Dermis blood vessel endothelial cell (primary cell): ENCODE measurements at places on chromosomes 13 and 19. TPM values are rescaled to one million over a fixed set of nuclear protein-coding genes. Genes with fewer than 3 reads are reported as not detected.
A peak's percentile ranks its signal among the peaks of the same experiment; 100 is the strongest.

DNA sequence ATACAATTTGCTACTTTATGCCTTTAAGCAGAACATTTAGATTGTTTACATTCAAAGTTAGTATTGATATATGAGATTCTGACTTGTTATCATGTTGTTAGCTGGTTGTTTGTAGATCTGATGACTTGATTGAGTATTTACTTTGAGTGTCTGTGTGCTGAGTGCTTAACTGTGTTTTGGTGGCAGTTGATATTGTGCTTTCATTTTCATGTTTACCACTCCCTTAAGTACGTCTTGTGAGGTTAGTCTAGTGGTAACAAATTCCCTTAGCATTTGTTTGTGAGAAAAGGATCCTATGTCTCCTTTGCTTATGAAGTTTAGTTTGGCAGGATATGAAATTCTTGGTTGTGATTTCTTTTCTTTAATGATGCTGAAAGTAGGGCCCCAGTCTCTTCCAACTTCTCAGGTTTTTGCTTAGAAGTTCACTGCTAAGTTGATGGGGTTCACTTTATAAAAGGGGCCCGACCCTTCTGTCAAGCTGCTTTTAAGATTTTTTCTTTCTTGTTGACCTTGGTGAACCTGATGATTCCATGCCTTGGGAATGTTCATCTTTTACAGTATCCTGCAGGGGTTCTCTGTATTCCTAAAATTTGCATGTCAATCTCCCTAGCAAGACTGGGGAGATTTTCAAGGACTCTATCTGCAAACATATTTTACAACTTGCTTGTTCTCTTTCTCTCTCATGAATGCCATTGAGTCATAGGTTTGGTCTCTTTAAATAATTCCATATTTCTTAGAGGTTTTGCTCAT is 1095.4 kb upstream of the PCDH20 start:
- DNase-seq = no peak

DNA sequence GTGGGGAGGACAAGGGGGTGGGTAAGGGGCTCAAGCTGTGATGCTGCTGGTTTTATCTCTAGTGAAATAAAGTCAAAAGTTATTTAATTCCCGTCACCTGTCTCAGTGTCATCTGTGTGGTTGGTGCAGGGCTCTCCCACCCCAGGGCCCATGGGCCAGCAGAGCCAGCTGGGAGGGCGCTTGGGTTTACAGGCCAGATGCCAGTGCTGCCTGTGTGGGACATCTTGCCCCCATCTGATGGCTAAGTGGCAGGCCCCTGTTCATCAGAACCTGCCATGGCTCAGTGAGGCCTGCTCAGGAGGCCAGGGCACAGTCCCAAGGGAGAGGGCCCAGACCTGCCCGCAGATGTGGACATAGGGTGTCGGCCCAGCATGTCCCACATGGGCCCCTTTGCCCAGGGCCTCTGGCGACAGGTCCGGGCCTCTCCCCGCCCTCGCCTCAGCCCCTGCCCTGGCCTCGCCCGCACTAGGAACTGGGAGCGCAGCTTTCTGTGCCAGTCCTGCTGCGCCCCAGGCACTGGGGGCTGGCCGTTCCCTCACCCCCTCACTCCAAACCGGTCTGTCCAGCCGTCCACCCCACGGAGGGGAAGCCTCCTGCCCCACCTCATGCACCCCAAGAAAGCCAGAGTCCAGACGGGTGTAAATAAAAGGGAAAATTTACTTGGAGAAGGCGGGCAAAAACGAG is 5.3 kb downstream of the ZNF296 start:
- no peak for DNase-seq

The PDE4C gene
- 0.28 and 0.51 TPM in 2 replicates for total RNA-seq

DNA sequence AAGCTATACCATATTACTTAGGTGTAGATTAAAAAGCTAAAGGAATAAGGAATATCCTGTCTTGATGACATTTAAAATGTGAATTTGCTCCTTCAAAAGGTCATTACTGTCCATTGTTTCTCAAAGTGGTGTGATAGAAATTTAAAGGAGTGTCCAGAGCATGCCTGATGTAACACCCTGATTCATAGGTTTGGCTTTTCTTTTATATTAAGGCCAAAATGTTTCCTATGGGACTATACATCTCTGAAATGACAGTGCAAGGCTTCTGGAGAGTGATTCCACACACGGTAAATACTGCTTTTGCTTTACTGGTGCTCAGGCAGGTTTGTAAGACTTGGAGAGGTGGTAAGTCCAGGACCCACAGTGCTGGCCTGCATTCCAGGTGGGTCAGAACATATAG is 289.9 kb downstream of the RFC3 start:
- no peak for DNase-seq

GRCh38 chr19:5953680-5954213 is 24.2 kb downstream of the RANBP3 start:
- DNase-seq = peak; percentile 33

- DNase-seq = peak; percentile 37
Observed at GRCh38 chr19:46863818-46864629, 3.2 kb downstream of the ARHGAP35 start.

- no peak for DNase-seq
Observed at GRCh38 chr19:9877780-9878510, 42.8 kb downstream of the PIN1 start.
